ENCODE measurements at places on chromosomes 5 and 9.

DNA sequence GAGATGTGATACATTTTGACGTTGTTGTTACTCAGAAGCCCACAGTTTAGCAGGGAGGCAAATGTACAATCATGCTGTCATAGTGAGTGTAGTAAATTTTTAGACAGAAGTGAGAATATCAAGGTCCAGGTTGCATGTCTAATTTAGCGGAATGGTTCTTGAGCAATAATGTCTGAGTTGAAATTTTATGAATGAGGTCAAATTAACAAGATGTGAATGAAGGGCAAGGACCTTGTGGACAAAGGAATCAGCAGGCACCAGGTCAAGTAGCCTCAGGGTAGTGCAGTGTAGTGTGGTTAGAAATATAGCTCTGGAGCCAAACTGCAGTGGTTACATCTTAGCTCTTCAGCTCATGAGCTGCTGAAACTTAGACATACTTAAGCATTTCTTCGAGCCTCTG, 36.2 kb downstream of the TNFSF8 start:
- no peak for DNase-seq

DNA sequence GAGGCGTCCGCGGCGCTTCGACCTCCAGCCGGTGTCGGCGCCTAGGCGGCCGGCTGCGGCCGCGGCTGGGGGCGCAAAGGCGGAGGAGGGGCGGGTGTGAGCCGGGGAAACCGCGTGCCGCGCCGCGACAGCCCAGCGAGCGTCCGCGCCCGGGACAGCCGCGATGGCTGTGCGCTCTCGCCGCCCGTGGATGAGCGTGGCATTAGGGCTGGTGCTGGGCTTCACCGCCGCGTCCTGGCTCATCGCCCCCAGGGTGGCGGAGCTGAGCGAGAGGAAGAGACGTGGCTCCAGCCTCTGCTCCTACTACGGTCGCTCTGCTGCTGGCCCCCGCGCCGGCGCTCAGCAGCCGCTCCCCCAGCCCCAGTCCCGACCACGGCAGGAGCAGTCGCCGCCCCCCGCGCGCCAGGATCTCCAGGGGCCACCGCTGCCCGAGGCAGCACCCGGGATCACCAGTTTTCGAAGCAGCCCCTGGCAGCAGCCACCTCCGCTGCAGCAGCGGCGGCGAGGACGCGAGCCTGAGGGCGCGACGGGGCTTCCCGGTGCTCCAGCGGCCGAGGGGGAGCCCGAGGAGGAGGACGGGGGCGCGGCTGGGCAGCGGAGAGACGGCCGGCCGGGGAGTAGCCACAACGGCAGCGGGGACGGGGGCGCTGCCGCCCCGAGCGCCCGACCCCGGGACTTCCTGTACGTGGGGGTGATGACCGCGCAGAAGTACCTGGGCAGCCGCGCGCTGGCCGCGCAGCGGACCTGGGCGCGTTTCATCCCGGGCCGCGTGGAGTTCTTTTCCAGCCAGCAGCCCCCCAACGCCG, 605 bp downstream of the CHSY3 start:
- no peak for DNase-seq

- DNase-seq: no peak
Measured at GRCh38 chr9:10562581-10563343, 50.0 kb downstream of the PTPRD start.

DNA sequence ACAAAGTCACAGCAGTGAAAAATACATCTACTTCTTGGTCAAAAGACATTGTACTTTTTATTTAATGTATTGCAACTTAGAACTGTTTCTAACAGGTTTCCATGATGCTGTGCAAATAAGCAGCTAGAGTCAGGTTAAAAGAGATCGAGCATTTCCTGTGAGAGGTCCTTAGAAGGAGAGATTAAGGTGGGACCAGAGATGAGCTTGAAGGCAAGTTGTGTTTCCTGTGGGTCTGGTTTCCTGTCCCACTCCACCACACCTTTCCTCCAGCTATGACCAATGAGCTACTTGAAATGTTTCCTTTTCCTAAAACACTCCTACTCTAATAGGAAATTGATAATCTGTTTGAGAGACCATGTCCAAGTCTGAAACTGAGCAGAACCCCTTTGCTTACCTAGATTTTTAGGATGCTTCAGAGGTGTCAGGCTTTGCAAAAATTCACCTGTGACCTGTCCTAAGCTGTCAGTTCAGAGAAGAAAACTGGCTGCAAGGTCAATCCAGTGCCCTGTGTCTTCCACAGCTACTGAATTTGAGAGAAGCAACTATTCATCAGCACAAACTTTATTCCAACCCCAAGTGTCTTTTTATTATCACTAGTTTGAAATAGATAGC, 13.1 kb upstream of the RLN1 start:
- DNase-seq: no peak

GRCh38 chr5:75234251-75234650, 2.4 kb downstream of the ANKRD31 start:
- no peak for DNase-seq

DNA sequence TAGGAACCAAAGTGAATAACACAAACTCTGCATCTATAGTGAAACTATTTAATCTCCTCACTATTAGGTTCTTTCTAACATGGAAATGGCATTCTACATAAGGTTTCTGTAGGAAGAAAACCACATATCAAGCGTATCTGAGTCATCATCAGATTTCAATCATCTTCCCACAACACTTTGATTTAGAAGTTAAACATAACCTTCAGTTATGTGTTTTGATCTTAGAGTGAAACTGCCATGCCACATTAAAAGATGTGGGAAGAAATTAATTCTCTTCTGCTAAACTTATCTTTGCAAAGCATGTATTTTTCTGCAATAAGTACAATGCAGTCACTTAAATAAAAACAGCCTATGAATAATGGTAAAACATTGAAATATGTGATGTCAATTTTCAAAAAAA, 55.0 kb downstream of the MEF2C start:
- no peak for DNase-seq

DNA sequence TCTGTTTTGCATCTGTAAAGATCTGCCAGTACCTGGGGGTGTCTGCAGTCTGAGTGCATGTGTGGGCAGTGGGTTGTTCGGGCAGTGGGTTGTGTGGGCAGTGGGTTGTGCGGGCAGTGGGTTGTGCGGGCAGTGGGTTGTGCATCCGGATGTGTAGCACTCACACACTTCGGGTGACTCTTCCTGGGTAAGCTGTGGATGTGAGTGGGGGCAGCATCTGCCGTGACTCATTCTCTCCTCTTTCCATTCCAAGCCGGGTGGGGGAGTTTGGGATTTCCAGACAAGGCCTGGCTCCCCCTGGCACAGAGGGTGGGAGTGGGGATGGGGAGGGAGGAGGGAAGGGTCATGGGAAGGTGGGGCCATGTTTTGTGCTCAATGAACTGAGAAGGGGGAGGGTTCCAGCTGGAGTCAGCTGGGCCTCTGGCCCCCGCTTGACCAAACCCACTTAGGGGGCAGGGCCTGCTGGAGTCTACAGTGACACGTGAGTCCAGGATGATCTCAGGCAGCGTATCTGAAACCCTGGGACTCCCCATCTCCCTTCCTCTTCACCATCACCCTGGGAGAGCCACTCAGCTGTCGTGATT, 8.3 kb downstream of the CRB2 start:
- no peak for DNase-seq

DNA sequence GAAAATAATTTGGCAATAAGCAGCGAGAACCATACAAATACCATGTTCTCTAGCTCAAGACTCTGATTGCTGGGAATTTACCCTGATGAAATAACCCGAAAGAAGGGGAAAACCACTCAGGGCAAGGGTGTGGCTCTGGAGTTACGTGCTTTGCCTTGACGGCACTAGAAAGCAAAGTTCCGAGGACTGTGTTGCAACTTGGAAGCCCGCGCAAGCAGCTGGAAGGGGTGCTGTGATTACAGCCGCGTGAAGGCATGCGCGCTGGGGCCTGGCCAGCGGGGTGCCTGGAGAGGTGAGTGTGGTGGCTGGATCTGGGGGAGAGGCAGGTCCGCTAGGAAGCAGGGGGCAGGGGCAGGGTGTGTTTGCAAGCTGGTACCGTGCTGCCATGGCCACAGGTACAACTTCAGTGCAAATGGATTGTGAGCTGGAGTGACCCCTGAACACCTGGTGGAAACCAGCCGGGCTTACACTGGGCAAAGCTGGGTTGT, 52.6 kb upstream of the CNOT6 start:
- no peak for DNase-seq

DNA sequence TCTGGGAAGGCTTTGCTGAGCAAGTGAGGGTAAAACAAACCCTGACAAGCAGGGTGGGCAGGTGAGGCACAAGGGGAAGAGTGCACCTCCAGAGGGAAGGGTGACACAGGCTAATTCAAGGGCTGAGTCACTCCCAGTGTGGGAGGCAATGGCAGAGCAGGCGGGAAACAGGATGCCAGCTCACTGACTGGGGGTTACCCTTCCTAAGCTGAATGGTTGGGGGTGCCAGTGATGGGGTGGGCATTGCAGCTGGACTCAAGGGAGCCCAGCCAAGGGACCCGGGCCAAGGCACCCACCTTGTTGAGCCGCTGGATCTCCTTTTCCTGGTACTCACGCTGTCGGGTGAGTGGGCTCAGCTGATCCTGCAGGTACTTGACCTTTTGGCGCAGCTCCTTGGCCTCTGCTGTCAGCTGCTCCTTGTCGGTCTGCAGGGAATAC, 18.4 kb downstream of the GPX3 start:
- no peak for DNase-seq

- no peak for DNase-seq
Measured at GRCh38 chr5:52342361-52342760, 445.4 kb upstream of the ITGA1 start.

- no peak for DNase-seq
Measured at GRCh38 chr9:32899181-32899580, 102.2 kb downstream of the APTX start.

- DNase-seq: no peak
Measured at GRCh38 chr5:179240561-179240960, 104.7 kb downstream of the ADAMTS2 start.

GRCh38 chr5:10507575-10508096, 56.2 kb upstream of the ANKRD33B start:
- no peak for DNase-seq

DNA sequence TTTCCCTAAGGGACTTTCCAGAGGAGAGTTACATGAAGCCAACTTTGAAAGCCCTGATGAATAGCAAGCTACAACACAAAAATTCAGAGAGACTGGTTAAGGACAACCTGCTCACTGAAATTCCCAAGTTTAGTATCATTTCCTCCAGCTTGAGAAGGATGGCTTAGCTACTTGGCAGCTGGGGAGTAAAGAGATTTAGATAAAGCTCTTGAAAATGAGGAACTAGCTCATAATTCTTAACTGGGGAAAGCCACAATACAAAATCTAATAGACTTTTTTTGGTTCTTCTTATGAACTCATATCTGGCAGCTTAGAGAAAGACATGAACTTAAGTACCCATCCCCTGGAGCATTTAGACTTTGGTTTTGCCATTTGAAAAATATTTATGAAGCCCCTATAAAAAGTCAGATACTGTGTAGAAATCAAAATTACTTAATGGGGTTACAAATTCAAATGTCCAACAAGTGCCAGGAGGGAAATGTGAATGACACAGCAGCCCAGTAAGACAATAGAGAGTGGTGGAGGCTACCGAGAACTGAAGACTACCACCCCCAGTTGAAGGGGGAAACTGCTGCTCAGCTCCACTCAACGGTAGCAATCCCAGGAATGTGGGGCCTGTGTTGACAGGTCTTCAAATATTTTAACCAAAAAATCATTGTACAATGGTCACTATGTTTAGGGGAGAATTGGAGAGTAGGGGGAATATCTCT, 79.4 kb upstream of the ADRB2 start:
- no peak for DNase-seq

DNA sequence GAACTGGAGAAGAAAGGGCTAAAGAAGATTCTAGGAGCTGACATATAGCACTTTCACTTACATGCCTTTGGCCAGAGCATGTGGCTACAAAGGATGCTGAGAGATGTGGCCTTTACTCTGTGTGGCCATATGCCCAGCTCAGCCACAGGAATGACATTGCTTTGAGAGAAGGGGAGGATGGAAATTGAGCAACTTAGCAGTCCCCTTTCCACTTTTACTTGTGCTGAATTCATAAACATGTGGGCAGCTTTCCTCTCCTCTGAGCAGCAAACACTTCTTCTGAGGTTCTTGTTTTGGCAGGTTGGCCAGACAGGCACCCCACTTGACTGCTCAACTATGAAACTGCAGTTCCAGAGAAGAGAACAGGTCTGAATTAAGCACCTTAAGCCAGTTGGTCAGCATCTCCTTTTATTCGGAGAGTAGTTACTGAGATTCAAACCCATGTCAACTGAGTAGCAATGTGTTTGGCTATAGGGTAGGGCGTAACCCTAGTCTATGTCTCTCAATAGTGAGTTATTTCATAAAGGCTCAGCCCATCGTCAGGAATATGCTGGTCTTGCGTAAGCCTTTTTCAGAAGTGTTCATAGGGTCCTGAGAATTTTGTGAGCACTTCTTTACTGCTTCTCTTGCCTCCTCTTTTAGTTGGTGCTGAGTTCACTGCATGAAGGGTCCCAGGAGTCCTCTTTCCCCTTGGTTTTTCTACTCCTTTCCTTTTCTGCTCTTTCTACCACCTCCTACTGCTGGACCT, 134.5 kb downstream of the PALM2AKAP2 start:
- no peak for DNase-seq

DNA sequence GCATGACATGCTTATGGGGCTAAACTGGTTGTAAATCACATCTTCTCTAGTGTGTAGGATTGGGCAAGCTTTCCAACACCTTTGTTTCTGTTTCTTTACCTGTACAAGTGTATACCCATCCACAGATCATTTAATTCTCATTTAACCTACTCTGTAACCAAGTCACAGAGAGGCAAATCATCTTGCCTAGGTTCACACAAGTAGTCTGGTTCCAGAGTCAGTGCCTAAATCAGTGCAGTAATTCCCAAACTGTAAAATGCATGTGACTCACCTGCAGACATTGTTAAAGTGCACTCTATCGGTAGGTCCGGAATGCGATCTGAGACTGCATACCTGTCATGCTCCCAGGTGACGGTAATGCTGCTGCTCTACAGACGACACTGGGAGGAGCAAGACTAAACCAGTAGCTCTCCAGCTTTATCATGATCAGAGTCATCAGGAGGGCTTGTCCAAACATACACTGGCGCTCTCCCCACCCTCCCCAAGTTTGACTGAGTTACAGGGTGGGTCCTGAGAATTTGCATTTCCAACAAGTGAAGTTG, 107.9 kb upstream of the FREM1 start:
- no peak for DNase-seq

- no peak for DNase-seq
Measured at GRCh38 chr9:94287877-94288513, 28.9 kb downstream of the ZNF169 start.

GRCh38 chr5:130884023-130884422, 281.0 kb downstream of the HINT1 start:
- DNase-seq: no peak

- no peak for DNase-seq
Measured at GRCh38 chr5:170056561-170057267, 49.0 kb upstream of the FOXI1 start.

All from urinary bladder (tissue), 4 donors.